ENCODE measurements at places on chromosomes 5 and 9.

- peak; percentile 41 for DNase-seq
Measured at GRCh38 chr9:684941-685340, 156.6 kb upstream of the DMRT1 start.

DNA sequence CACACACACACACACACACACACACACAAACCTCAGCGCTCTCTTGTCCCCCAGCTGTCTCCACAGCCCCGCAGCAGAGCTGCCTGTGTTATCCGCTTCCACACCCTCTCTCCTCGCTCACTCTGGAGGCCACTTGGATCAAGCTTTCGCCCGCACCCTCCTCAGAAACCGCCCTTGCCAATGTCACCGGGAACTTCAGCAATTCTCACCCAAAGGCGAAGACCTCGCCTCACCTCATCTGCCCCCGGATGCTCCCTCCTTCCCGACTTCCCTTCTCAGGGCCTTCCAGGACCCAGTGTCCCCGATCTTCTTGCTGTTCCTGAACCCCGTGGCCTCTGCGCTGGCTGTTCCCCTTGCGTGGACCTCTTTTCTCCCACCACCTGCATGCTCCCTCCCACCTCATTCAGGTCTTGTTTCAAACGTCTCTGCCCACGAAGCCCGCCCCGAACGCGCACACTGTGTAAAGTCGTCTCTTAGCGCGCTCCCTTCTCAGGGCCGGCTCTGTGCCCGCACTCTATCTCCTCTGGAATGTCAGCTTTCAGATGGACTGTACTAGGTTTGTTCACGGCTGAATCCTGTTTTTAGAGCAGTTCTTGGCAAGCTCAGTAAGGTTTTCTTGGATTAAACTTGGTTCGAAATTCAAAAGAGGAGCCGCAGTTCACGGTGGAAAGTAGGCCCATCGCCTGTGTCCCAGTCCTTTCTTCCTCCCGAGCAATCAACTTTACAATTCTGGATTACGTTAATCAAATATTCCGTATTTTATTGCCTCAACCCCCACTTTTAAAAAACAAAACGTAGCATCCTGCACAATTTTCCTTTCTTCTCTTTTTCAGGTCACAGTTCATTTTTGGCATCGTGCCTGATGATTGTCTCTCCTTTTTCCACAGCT, 1.0 kb upstream of the TRIM7 start:
- DNase-seq, result no peak

DNA sequence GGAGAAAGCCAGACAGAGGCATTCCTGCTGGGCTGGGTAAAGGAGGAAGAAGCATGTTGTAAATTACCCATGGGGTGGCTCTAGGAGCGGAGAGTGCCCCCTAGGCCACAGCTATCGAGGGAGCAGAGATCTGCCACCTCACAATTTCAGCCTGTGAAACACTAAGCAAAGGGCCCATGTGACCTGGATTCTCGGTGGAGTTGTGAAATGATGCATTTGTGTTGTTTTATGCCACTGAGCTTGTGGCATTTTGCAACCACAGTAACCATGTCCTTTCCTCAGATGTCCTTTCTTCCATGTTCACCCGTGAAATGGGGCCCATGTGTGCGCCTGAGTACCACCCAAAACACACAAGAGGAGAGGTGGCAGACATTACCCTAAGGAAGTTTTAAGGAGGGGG, 159.3 kb downstream of the SYK start:
- DNase-seq, result no peak

GRCh38 chr9:135601988-135602387, 37.4 kb downstream of the GLT6D1 start:
- no peak for DNase-seq

DNA sequence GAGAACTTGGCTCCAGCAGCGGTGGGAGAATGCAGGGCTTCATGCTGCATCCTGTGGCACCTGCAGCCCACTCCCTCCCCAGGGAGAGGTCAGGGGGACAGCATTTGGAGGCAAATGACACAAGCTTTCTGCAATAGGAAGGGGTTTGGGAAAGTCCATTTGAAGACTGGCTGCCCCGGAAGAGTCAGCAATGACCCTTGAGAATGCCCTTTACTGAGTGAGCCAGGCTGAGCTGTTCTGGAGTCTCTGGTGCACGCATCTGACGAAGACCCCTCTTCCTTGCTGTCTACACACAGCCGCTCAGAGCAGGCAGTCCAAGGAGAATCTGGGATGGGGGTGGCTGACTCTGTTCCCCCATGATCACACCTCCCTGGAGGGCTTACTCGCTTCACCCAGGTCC, 5.5 kb upstream of the NXNL2 start:
- DNase-seq, result no peak

DNA sequence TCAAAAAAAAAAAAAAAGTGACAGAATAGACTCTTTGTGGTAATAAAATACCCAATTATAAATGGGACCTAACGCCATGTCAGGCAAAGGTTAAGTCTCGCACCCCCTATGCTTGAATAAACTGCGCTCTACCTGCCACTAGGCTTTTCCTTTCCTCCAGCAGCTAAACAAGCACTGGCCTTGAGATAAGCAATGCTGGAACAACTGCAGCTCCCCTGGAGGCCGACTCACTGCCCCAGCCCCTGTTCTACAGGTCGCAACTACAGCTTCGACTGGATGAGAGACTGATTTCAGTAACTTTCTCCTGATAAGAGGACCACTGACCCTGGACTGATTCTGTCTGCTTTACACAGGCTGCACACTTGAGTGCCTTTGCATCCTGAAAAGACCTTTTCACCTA, 210.2 kb downstream of the HSPA4 start:
- DNase-seq, result no peak

GRCh38 chr5:144304688-144305087, 134.0 kb downstream of the KCTD16 start:
- no peak for DNase-seq

DNA sequence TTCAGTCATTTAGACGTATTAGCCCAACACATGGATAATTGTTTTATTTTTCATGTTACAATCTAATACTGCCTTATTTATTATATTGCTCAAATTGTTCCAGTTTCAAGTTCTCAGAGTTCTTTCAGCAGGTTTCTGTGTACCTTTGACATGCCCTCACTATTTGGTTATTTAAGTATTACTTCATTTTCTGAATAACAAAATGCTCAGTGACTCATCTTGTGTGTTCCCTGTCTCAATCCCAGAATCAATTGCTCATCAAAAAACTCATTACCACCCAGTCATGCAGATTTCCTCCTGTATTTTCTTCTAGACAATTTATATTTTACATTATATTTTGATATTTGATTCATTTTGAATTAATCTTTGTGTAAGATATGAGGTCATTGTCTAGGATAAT, 562.6 kb downstream of the ANXA1 start:
- no peak for DNase-seq

- no peak for DNase-seq
Measured at GRCh38 chr5:107781451-107781850, 110.7 kb upstream of the EFNA5 start.

GRCh38 chr5:158522776-158523175, 576.9 kb downstream of the EBF1 start:
- no peak for DNase-seq

- no peak for DNase-seq
Measured at GRCh38 chr5:39476843-39477220, 52.1 kb upstream of the DAB2 start.

GRCh38 chr9:107273634-107274033, 9.4 kb upstream of the RAD23B start:
- DNase-seq, result no peak

DNA sequence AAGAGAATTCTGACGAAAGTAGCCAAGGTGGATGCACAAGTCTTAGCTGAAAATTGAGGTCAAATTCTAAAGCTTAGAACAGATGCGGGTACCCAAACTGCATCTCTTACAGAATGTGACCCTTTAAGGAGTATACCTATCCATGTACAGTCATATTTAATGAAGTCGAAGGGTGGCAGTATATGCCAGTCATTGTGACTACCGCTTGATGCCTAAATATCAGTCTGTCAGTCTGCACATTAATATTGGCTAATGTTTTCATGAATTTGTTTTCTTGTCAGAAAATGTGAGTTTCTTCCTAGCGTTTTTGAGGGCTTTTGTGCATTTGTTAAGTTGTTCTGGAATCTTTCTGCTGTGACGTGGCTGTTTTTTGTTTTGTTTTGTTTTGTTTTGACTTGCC, 264.5 kb upstream of the ELAVL2 start:
- no peak for DNase-seq

DNA sequence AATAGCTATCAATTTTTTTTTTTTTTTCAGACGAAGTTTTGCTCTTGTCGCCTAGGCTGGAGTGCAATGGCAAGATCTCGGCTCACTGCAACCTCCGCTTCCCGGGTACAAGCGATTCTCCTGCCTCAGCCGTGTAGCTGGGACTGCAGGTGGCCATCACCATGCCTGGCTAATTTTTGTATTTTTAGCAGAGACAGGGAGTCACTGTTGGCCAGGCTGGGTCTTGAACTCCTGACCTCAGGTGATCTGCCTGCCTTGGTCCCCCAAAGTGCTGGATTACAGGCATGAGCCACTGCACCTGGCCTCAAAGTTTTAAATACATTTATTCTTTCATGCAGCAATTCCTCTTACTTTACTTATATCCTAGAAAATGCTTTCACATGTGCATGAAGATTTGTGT, 17.6 kb downstream of the TRIM14 start:
- DNase-seq, result no peak

DNA sequence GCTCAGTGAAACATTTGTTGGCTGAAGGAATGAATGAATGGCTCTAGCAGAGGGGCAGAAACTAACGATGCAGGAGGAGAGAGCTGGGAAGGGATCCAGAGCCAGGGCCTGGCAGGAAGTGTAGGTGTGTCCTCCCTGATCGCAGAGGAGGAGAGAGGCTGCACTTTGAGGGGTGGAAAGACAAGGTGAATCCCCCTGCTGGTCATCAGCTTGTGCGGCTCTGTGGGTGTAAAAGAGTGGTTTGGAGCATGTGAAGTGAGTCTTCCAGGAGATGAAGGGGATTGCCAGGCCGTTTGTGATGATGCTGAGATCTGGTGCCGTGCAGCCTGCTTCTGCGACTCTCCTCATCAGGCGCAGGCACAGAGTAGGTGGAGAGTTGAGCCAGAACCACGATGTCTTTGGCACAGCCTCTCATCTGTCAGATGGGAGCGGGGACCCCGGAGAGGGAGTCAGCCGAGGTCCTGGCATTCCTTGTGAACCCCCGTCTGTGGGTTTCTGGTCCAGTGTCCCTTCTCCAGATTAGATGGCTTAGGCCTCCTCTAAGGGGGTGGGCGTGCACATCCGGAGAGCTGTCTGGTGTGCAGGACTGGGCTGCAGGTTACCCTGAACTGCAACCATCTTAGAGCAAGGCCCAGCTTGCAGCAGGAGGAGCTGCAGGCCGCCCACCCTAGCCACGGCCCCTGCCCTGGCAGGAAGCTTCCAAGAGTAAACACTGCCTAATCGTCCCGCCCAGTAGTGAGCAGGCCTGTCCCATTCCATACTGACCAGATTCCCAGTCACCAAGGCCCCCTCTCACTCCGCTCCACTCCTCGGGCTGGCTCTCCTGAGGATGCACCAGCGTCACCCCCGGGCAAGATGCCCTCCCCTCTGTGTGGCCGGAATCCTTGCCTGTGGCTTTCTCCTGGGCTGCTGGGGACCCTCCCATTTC, at the start of gene ADAMTS13:
Gene ADAMTS13, plus strand, starts transcription at position 753 of the 928 bp plus-strand sequence. Its CDS starts 77 bp downstream, at position 830.
- DNase-seq, result no peak

- no peak for DNase-seq
Measured at GRCh38 chr5:149728303-149728702, 1.8 kb upstream of the PPARGC1B start.

DNA sequence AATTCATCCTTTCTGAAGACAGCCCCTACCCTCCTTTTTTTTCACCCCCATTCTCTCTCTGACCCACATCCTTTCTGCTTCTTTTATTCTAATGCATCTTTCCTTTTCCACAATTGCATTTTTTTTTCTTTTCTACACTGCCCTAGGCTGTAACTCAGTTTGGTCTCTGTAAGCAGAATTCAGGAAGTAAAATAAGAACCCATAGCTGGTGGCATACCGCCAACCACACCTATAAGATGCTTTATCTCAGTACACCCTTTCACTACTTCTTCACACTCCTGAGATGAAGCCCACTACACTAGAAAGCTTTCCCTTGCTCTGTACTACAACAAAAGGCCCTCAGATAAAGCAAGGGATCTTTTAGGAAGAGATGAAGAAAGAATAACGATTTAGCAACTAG, 16.1 kb upstream of the TSSK1B start:
- DNase-seq, result no peak

GRCh38 chr5:138515556-138516245, 27.3 kb downstream of the ETF1 start:
- no peak for DNase-seq

DNA sequence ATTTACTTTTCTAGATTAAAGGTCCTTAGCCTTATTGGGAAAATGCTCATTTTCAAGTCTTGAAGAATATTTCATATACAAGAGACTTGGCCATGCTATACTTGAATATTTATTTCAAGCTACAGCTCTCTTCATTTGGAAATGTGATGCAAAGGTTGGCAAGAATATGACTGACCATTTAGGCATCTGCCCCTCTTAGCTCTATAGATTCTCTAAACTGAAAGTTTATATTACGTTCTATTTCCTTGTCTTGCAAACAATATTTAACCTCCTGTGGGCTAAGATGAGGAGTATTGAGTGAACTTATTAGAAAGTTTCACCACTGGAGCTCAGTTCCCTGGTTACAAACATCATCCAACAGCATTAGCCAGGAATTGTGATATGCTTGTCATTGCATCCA, 593.1 kb downstream of the MAT2B start:
- DNase-seq, result no peak

DNA sequence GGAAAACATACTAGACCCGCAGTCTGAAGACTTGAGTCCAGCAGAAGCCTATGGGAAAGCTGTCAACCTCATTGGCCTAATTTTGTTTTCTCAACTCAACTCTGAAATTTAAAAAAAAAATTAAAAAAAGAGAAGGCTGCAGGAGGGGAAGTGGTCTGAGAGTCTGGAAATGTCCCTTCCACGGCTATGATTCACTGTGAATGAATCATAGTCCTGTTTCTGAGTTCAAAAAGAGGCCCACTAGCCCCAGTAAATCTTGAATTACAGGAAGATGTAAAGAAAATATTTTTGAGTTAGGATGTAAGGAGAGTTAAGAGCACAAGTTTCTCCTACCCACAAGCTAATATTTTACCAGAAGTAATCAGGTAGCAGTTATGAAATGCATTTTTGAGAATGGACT, 565.5 kb upstream of the DMAC1 start:
- DNase-seq, result no peak

GRCh38 chr5:84647581-84647980, 262.9 kb upstream of the EDIL3 start:
- no peak for DNase-seq

DNA sequence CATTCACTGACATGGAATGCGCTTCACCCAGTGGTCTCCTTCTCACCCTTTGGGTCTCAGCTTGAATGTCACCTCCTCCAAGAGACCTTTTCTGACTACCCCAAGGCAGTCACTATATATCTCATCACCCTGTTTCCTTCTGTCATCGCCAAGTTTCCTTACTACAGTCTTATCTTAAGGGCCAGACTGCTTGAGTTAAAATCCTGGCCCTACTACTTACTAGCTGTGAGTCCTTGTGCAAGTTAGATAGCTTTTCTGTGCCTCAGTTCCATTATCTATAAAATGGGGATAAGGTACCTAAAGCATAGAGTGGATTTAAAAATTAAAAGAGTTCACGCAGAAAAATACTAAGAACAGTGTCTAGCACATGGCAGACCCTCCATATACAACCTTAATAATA, 132.4 kb downstream of the GABBR2 start:
- no peak for DNase-seq

Data from hippocampal formation (tissue), 2 donors.